ENCODE measurements at places on chromosomes 3 and 15. TPM values are rescaled to one million over a fixed set of nuclear protein-coding genes. Genes with fewer than 3 reads are reported as not detected.

Gene SLC28A2
- not detected for polyA plus RNA-seq

DNA sequence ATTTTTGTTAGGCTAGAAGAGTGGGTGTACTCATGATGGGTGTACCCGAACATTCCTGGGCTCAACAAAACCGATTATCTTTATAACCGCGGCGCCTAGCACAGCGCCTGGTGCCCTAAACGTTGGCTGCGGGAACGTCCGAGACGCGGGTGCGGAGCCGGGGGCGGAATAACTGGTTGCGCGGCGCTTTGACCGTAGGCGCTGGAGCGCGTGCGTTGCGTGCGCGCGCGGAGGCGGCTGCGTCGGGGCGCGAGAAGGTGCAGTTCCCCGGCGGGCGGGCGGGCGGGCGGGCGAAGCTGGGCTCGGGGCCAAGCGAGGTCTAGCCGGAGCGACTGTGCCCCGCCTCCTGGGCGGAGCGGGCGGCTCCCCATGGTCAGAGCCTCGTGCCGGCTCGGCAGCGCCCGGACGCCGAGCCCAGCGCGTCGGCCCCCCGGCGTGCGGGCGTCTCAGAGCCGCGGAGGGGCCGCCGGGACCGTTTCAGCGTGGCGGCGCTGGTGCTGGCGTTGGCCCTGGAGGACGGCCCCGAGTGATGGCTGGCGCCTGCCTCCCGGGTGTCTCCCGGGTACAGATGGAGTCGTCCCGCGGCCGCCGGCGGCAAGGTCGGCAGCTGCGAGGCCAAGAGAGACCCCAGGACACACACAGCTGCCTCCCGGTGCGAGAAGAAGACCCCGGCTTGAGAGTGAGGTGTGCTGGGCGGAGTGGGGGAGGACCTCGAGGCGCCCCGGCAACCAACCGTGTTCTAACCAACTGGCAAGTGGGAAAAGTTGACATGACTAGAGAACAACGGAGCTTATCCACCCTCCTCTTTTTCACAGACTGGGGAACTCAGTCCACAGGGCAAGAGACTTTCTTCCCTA is at the start of gene PLAAT1:
PLAAT1 (plus strand) TSS at position 373 of the 857 bp plus-strand sequence. CDS start 14,429 bp downstream, outside the sequence.
- DNase-seq: peak; percentile 81
- peak within 1 kb of the TSS; percentile 29 for H3K4me3 ChIP-seq
- no peaks in the 10 kb centered on the region for H3K36me3 ChIP-seq

GRCh38 chr3:143567823-143568222 is 280.4 kb downstream of the SLC9A9 start:
- H3K4me1 ChIP-seq: no peaks in the 10 kb centered on the region
- H3K27ac ChIP-seq: no peak overlapping the region
- peaks cover 3% of the 10 kb centered on the region for H3K36me3 ChIP-seq

GRCh38 chr15:89845305-89845893 is 30.7 kb upstream of the ANPEP start:
- H3K27ac ChIP-seq: no peak overlapping the region
- DNase-seq: no peak
- H3K4me3 ChIP-seq: no peak overlapping the region

DNA sequence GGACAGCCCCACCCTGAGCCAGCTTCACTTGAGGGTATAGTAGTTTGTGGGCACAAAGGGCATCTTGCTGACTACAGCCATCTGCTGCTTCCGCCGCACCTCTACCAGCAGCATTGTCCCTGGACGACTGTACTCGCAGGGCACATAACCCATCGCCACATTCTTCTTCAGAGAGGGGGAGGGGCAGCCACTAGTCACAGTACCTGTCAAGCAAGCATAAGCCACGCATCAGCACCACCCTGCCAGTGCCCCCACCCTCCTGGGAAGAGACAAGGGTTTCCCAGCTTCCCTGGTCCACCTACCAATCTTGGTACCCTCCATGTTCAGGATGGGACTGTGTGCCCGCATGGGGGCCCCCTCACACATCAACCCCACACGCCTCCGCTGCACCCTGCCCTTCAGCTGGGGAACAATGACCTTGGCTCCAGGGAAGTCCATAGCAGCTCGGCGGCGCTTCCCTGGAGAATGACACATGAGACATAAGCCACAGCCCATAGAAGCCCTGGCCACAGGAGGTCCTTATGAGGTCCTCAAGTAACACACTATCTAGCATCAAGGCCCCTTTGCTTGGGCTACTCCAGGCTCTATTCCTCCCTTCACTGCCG is 4.7 kb downstream of the AMT start:
- no peak overlapping the region for H3K27ac ChIP-seq
- H3K4me3 ChIP-seq: no peak overlapping the region
- H3K4me1 ChIP-seq: peaks cover 61% of the 10 kb centered on the region
- peak; percentile 68 for DNase-seq
- no peaks in the 10 kb centered on the region for H3K27me3 ChIP-seq
